ENCODE measurements at places on chromosomes 4 and X. TPM values are rescaled to one million over a fixed set of nuclear protein-coding genes. Genes with fewer than 3 reads are reported as not detected.

GRCh38 chr4:71338846-71339593 is at the start of gene SLC4A4:
SLC4A4 (plus strand) TSS chr4:71339020.
- no peak for DNase-seq

DNA sequence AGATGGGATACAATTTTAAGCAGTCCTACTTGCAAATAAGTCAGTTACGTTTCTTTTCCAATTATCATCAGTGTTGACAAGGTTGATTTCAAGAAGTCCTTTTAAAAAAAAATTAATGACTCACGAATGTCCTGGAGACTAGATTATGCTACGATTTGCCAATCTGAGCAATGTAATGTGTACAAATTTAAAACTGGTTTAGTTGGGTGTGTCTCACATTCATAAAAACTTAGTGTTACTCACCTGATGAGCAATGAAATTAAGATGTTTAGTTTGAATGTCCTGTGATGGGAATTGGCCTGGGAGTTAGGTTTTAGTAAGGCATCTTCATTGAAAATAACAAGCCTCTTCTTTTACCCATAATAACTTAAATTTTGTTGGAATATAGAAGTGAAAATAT is 136.7 kb upstream of the POF1B start:
- no peak for DNase-seq

AFF2 gene
- total RNA-seq, result 0.77 TPM

CASK gene
- total RNA-seq, result 30.6 TPM

DNA sequence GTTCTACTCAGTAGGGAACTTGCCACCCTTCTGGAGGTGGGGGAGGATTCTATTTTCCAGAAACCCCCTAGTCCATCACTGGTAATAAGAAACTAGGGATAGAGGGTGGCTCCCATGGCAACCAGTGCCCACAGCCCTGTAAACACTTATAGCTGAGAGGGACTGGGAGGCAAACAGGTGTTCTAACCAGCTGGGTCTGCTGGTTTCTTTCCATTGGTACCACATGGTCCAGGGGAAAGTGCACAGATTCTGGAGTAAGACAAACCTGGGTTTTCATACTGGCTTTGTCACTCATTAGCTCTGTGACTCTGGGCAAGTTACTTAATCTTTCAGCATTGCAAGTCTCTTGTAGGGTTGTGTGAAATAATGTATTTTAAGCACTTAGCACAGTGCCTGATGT is 26.9 kb downstream of the IGSF1 start:
- DNase-seq, result no peak

GRCh38 chrX:71996136-71996535 is 85.5 kb downstream of the NHSL2 start:
- no peak for DNase-seq

SHROOM2 gene
- 3.1 TPM for total RNA-seq

C1QTNF7 gene
- total RNA-seq, result 2.1 TPM

DNA sequence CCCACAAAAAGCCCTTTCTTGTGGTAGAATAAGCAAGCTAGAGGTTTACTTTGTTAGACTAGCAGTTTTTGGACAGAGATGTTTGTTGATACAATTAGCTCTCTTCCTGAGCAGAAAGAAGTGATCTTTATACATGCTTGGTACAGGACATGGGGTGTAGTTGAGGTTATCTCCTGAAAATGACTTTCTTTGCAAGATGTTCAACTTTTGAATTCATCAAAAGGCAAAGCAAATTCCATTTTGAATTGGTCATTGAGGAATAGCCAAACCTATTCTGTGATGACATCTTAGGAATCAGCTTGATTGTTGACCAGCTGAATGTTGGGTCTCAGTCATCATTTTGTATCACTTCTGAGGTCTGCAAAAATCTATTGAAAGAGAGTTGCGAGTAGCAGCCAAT is 3.8 kb downstream of the CPE start:
- no peak for DNase-seq

GRCh38 chr4:149531861-149532260 is 283.8 kb downstream of the IQCM start:
- no peak for DNase-seq
